ENCODE measurements at places on chromosomes 16 and 17.
A peak's percentile ranks its signal among the peaks of the same experiment; 100 is the strongest.

DNA sequence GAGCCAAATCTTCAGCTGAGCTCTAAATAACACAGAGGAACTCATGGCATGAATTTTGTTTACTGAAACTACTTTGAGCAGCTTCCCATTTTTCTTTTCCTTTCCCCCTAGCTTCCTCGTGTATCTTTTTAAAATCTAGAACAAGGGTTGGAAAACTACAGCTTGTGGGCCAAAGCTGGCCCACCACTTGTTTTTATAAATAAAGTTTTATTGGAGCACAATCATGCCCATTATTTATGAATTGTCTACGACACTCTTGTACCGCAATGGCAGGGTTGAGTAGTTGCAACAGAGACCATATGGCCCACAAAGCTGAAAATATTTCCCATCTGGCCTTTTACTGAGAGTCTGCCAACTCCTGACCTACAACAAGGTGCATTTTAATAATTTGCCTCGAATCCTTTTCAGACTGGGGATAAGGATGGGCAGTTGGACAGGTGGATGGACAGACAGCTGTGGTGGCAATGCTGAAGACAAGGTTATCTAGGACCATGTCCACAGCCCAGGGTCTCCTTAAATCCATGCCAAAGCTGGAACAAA lies 87.7 kb downstream of the RMI2 start:
- DNase-seq, result no peak

GRCh38 chr17:19363460-19364035 lies 1.0 kb upstream of the B9D1 start:
- no peak for DNase-seq

DNA sequence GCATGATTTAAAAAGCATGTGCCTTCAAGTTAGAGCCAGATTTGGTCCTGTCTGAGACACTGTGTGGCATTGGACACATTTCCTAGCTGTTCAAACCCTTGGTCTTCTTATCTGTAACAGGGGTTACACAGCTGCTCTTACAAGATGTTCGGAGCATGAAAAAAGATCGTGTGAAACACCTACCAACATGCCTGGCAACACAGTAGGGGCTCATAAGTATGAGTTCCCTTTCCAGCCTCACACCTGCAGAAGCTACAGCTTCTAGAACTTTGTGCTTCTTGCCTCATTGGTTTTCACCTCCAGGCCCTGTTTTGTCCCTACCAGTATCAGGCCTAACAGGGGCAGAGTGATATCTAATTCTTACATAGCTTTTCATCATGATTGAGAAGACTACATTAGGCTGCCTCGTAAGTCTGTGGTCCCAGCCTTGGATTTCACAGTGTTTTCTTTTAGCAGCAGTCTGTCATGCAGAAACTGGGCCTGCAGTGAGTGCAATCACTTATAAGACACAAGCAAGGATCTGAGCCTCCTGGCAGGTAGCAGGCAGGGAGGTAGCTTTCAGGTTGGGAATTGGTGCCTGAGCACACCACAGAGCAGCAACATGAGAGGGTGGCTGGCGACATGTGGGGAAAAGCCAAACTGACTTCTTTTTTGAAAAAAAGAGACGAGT lies 78.8 kb downstream of the CCDC182 start:
- no peak for DNase-seq

DNA sequence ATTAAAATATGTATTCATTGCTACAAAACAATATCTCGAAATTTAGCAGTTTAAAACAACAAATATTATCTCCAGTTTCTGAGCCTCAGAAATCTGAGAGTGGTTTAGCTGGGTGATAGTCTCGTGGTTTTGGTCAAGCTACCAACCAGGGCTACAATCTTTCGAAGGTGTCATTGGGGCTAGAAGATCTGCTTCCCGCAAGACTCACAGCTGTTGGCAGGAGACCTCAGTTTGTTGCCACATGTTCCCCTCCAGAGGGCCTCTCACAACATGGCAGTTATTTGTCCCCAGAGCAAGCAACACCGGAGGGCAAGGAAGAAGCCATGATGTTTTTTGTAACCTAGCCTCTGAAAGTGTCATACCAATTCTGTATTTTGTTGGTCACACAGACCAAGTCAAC lies 12.0 kb upstream of the BCAS3 start:
- DNase-seq, result no peak

GRCh38 chr17:71287071-71287823 lies 833.6 kb upstream of the SOX9 start:
- DNase-seq, result no peak

DNA sequence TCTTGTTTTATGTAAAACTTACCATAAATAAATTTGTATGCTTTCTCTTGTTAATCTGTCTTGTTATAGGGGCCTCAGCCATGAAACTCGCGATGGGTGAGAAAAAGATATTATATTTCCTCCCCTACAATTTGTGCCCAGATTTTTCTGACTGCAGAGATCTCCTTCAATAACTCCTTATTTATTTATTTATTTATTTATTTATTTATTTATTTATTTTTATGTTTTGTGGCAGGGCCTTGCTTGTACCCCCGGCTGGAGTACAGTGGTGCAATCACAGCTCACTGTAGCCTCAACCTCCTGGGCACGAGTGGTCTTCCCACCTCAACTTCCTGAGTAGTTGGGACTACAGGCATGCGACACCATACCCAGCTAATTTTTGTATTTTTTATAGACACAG lies 23.3 kb upstream of the CCL5 start:
- no peak for DNase-seq

- DNase-seq, result no peak
These were observed 10.6 kb downstream of the ZFHX3 start for GRCh38 chr16:73037331-73037745.

- DNase-seq, result no peak
These were observed 39.3 kb downstream of the ENGASE start for GRCh38 chr17:79113699-79114457.

GRCh38 chr17:9211133-9211765 lies 189.9 kb downstream of the NTN1 start:
- no peak for DNase-seq

- DNase-seq, result no peak
These were observed 1093.2 kb upstream of the EEF2KMT start for GRCh38 chr16:6190776-6191175.

- no peak for DNase-seq
These were observed 34.7 kb downstream of the SRL start for GRCh38 chr16:4207229-4207628.

- no peak for DNase-seq
These were observed 4.6 kb downstream of the RSAD1 start for GRCh38 chr17:50483266-50483665.

DNA sequence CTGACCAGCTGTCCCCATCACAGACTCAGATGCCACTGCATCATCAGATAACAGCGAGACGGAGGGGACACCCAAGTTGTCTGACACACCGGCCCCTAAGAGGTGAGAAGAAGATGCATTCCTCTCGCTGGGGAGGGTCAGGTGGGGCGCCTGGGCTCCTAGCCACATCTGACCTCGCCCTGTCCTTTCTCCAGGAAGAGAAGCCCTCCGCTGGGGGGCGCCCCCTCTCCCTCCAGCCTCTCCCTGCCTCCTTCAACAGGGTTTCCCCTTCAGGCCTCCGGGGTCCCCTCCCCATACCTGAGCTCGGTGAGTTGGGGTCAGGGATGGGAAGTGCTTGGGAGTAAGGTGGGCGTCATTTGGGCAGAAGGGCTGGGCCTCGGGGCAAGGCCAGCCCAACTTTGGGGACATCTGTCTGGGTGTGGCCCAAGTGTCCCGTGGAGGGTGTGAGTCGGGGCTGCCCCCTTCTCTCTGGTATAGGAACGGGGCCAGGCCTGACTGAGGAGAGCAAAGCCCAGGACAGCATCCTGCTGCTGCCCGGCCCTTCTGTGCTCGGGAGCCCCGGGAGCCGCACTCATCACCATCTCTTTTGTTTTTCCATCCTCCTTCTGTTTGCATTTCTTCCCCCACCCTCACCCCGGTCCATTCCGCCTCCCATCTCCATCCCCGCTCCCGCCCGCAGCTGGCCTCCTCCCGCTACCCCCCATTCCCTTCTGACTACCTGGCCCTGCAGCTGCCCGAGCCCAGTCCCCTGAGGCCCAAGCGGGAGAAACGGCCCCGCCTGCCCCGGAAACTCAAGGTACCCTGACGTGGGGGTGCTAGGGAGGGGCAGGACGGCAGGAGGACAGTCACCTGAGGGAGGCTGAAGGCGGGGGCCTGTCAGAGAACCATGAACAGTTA lies 4.9 kb downstream of the INO80E start:
- no peak for DNase-seq

DNA sequence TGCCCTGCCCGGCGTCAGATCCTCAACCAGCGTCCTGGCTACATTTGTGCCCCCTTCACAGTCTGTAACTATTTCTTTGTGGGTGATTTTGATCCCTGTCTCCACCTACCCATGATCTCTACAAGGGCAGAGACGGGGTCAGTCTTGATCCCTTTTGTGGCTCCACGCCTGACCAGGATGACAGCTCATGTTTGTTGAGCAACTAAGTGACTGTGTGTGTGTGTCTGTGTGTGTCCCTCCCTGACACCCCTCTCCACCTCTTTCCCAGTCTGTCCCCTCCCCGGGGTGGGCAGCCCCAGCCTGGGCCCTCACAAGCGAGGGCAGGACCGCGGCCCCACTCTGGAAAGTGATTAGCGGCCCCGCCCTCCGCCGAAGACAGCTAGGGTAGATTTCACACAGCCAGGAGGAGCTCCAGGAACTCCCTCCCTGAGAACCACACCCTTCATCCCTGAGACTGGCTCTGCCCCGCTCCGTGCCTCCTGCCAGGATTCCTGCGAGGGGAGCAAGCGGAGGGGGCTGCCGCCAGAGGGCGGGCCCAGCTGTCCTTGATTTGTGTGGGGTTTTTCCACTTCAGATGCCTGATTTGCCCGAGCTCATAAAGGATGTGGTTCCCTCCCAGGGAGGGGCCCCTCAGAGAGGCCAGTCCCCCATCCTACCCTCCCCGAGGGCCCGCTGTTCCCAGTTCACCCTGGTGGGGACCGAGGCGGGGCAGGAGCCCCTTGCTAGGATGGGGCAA lies 5.3 kb upstream of the HS3ST6 start:
- no peak for DNase-seq

- no peak for DNase-seq
These were observed 4.5 kb downstream of the CFAP119 start for GRCh38 chr16:30757316-30757715.

DNA sequence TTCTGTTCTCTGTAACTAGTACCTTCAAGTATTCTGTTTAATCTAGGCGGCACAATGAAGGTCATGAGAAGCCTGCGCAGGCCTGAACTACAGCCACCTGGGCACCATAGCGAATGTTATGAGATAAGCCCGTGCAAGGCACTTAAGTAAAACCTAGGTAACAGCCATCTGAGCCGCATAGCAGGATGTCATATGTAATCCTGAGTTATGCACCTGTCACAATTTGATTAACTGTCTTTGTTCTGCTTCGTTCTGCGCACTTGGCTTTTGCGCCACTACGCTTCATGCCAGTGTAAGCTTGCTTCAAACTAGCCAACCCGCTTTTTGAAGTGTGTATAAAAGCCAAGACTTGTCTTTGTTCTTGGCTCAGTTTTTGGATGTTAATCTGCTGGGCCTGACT lies 449.8 kb downstream of the KCNJ18 start:
- no peak for DNase-seq

DNA sequence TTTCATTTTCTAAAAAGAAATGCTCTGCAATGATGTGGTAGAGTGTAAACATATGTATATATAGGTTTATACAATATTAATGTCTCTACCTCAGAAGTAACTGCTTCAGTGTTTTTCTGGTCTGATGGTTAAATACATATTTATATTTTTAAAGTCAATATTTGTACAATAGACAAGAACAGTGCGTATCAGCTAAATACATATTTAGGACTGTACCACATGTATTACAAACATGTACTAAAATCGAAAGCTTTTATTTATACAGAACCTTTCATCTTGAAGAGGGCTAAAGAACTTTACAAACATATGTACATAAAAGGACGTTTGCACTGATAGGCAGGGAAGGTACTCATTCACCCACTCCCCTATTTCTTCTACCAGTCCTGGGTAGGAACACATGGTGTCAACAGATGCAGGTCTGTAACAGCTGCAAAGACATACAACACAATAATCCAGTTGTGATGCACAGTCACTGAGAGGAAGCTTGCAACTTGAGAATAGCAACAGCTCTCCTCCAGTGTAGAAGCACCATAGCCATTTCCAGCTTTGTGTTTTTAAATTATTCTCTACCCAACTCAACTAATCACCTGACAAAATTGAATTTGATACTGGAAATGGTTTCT lies 206.9 kb upstream of the C17orf78 start:
- no peak for DNase-seq

DNA sequence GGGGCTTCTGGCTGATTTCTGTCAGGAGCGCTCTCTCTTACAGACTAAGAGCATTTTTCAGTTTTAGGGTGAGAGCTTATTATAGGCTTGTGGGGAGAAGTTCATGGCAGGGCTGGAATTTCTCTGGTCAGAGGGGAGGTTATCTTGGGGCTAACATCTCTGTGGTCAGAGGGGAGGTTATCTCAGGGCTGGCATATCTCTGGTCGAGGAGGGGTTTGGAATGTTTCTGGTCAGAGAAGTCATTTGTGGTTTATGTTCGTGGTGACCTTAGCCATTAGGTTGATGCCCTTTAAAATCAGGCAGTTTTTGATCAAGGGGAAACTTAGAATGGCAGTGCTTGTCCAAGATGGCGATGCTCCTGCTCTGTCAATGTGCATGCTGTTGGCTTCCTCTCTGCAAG lies 10.8 kb upstream of the USP31 start:
- DNase-seq, result no peak

DNA sequence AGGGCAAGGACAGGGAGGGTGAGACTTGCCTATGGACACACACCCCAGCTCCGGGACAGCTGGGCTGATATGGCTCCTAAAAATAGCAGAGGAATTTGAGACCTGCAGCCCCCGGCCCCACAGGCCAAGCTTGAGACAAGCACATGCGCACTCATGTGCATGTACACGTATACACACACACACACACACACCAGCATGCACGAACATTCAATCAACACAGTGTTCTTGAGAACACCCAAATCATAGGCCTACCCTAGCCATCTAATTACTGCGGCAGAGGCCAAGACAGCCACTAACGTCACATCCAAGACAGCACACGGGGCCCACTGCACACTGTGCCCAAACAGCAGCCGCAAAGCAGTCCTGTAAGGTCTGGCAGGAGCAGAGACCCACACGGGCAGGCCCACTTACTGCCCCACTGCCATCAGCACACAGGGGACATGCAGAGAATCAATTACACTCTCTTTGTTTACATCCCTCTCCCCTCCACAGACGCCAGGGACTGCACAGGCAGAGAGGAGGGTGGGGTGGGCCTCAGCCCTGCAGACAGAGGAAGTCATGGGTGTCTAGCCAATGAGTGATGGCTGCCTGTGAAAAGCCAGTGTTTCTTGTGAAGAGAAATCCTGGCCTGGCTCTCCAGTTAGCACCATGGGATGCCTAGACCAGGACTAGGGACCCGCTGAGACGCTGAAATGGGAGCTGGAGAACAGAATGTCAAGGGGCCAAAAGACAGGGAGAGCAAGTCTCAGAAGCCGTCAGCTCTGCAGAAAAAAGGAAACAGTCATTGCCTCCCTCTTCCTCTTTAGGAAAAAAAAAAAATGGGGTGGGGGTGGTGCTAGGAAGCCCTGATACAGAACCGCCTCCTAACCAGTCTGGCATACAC lies 39.3 kb downstream of the MYO18A start:
- peak; percentile 79 for DNase-seq

DNA sequence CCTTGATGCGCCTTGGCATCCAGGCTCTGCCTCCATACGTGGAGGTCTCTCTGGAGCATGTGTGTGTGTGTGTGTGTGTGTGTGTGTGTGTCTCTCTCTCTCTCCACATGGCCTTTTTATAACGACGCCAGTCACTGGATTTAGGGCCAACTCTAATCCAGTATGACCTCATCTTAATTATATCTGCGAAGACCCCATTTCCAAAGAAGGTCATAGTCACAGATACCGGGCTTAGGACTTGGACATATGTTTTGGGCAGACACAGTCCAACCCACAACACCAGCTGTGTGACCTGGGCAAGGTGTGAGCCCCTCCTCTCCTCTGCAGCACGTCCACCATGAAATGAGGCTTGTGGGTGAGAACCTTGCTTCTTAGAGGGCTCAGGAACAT lies 138.4 kb upstream of the PLCG2 start:
- DNase-seq, result no peak

Measured in bone marrow (tissue), 2 donors.